Motor neuron (in vitro differentiated cells): ENCODE measurements at places on chromosomes 4 and X. TPM values are rescaled to one million over a fixed set of nuclear protein-coding genes. Genes with fewer than 3 reads are reported as not detected.

Gene CLGN
- total RNA-seq = 3.9 and 4.8 TPM in 2 replicates

Gene MMAA
- 15.2 and 15.3 TPM in 2 replicates for total RNA-seq

Gene SNCA
- 0.19 and 0.73 TPM in 2 replicates for total RNA-seq

Gene PYURF
- total RNA-seq = 87.7 and 95.5 TPM in 2 replicates

Gene ASB9
- total RNA-seq = not detected in 2 replicates

Gene ARMCX4
- 6.2 and 7.4 TPM in 2 replicates for total RNA-seq
